ENCODE measurements at places on chromosomes 7 and 10.

DNA sequence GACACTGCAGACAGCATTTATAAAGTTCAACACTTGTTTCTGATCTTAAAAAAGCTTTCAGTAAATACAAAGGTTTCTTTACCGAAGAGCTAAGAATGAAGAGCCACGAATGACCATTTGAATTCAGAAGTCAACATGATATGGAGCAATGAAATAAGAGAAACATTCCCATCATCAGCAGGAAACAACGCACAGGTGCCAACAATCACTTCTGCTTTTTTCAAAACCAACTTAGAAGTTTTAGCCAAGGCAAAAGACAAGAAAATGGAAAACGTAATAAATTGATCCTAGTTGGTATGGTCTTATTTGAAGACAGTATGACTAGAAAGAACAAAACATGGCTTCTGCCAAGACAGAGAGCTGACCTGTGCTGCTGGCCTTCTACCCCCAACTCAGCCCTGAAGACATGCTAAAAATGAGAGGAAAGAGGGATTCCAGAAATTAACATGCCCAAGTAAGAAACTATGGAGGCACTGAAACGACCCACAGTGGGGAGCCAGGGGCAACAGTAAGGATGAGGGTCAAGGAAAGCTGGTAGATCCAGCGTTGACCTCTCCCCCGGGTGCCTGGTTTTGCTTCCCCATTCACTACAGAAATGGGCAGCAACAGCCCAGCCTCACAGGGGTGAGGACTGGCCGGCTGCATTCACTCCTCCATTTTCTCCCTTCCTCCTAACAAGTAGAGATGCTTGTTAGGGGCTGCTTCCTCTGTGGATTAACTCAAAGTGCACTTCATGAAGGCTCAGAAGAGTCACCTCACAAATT lies 30.1 kb downstream of the VPS41 start:
- no peak for DNase-seq

DNA sequence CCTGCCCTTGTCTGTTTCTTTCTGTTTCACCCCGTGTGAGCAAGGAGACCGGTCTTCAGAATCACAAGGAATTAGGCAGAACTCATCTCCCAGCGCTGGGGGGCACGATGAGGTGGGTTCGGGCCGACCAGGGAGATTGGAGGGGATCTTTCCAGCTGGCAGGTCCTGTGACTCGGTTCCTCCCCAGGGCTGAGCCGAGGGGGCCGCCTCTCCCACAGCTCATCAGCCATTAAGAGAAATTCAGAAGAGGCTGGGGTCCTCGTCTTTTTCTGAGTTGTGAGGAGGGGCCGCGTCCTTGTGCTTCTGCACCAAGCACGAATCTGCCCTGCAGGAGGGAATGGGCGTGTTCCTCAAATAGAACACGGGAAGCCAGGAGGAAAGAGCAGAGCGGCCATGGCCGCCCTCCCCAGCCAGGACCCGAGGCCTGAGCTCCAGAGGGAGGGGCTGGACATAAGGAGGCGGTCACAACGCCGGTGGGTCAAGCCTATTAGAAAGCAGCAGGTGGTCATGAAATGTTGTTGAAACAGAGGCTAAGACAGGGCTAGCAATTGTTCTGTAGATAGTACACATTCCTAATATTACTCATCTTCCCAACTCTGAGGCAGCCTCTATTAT lies 125.3 kb downstream of the ADARB2 start:
- DNase-seq: no peak

DNA sequence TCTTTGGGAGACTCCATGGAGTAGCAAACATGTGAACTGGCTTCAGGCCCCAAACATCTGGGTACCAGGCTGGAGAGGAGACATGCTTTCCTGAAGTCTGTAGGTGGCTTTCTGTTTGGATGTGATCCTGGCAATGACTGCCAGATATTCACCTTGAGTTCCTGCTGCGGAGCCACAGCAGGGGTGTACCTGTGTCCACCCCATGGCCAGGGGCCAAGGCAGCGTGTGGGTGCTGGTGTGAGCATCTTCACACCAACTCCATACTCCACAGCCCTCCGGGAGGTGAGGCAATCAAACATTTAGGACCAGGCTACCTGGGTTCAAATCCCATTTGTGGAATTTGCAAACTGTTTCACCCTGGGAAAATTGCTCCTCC lies 113.0 kb downstream of the ADCY1 start:
- no peak for DNase-seq

DNA sequence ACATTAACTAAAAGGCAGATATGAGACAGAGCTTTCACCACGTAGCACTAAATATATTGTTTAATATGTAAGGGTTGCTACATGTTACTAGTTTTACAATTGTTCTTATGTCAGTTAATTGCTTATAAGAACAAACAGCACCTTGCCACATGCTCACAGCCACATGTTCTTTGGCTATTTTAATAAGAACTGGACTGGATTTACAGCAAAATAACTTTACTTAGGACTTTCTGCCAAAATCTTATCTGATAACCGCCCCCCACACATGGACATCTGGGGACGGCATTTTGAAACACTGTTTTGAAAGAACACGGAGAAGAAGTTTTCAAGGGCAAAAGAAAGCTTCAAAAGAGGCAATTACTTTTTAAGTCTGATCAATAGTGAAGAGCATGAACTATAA lies 45.3 kb downstream of the JAZF1 start:
- no peak for DNase-seq

- DNase-seq: no peak
Measured at GRCh38 chr10:62046522-62047227, 145.2 kb downstream of the ARID5B start.

GRCh38 chr7:85686401-85687181 lies 499.7 kb upstream of the SEMA3D start:
- DNase-seq: no peak

DNA sequence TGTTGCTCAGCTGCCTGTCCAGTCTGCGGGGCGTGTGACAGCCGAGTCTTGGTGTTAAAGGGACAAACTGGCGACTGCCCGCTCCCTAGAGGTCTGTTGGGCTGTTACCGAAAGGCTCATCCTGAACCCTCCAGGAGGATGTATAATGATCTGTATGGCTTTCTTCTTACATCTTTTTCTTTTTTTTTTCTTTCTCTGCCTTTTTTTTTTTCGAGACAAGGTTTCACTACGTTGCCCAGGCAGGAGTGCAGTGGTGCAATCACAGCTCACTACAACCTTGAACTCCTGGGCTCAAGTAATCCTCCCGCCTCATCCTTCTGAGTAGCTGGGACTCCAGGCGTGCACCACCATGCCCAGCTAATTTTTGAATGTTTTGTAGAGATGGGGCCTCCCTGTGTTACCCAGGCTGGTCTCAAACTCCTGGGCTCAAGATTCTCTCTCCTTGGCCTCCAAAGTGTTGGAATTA lies 857 bp downstream of the INTS15 start:
- DNase-seq: no peak

- DNase-seq: no peak
Measured at GRCh38 chr7:20197837-20198236, 19.3 kb downstream of the MACC1 start.

DNA sequence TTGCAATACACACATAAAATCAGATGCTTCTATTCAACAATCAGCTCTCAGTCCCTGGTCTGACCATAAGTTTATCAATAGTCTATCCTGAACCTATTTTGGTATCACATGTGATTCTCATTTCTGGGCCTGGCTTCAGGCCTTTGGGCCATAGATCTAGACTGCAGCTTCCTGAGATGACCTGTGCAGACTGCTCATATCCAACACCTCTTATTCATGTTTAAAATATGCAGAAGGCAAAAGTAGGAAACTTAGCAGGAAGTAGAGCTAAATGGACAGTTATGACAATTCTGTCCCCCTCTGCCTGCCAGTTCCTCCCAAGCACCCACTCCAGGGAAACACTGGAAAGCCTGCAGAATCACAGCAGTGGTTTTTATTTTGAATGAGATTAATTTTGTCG lies 53.3 kb downstream of the C7orf25 start:
- no peak for DNase-seq

GRCh38 chr7:26117142-26117807 lies 34.7 kb upstream of the NFE2L3 start:
- DNase-seq: no peak

DNA sequence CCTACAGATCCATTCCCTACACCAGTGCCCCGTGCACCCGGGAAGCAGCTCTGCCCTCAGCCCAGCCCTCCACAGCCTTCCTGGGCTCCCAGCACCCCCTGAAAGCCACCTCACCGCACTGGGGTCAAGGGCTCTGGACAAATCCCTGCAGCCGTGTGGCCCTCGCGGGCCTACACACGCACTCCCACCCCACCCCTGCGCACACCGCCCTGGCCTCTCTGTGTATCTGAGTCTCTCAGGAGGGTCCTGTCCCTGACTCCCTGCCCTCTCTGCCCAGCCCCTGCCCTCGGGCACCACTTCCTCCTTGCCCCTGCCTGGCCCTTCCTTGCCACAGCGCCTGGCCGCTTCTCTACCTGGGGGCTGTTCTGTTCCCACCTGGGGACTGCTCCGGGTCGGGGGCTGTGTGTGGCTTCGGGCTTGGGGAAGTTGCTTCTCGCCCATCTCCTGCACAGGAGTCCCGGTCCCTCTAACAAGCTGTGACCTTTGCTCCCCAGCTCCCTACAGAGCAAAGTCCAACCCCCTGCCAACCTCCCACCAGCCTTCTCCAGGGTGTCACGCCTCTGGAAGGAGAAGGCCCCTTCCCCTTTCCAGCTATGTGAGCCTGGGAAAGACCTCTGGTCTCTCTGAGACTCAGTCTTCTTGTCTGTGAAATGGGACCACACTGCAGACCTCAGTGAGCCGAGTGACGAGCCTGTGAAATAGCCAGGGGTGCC lies 1.5 kb downstream of the TMEM184A start:
- DNase-seq: no peak

- DNase-seq: peak; percentile 27
Measured at GRCh38 chr7:155296788-155297516, 726 bp upstream of the INSIG1 start.

DNA sequence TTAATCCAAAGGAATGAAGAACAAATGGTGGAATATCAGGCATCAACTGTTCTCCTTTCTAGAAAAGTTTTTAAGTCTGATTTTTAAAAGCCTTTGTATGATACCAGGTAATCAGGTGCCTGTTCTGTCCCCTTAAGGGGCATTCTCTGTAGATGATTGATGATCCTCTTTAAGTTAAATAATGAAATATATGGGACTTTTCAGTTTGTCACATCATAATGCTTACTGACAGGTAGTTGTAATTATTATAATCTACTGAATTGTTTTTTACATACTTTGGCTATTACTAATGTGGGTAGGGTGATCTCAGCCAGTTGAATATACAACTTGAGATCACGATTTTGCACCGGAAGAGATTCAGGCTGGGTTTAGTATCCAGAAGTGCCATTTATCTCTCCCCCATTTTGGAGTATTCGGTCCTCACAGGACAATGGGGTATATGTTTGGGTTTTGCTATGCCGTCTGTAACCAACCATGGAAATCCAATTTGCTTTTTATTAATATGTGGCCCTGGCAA lies 330.2 kb downstream of the BICC1 start:
- no peak for DNase-seq

- DNase-seq: no peak
Measured at GRCh38 chr10:89466599-89467035, 52.2 kb downstream of the IFIT5 start.

- DNase-seq: no peak
Measured at GRCh38 chr10:76540786-76541185, 1096.8 kb downstream of the KCNMA1 start.

- no peak for DNase-seq
Measured at GRCh38 chr10:85148693-85149640, 820.6 kb downstream of the CCSER2 start.

- no peak for DNase-seq
Measured at GRCh38 chr10:21993360-21994001, 10.0 kb downstream of the DNAJC1 start.

GRCh38 chr7:153607354-153607753 lies 444.8 kb upstream of the DPP6 start:
- no peak for DNase-seq

GRCh38 chr10:96414303-96414702 lies 55.5 kb upstream of the OPALIN start:
- DNase-seq: no peak

GRCh38 chr7:143455942-143456341 lies 12.7 kb downstream of the TAS2R60 start:
- no peak for DNase-seq

DNA sequence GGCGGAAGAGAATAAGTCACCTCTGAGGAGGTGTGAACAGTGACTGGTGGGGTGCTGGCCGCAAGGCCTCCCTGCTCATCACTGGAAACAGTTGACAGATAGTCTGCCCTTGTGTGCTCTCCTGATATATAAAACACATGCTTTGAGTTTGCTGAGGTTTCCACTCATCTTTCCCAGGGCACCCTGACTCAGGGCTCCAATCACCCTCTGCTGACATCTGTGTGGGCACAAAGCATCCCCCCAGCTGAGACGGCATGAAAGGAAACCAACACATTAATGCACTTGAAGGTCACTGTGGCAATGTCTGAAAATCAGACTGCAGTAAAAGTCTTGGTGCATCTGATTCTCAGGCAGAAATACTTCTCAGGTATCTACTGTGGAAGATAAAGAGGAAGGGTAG lies 49.8 kb downstream of the EPDR1 start:
- no peak for DNase-seq

GRCh38 chr7:33039257-33039902 lies 23.2 kb downstream of the NT5C3A start:
- no peak for DNase-seq

DNA sequence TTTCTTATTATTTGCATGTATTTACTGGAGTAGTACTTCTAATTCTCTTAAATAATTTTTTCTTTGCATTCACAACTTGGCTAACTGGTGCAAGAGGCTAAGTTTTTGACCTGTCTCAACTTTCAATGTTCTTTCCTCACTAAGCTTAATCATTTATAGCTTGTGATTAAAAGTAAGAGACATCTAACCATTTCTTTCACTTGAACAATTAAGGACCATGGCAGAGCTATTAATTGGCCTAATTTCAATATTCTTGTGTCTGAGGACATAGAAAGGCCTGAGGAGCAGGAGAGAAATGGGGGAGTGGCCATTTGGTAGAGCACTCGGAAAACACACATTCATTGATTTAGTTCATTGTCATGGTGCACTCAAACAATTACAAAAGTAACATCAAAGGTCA lies 141.4 kb upstream of the TMEM196 start:
- DNase-seq: no peak

DNA sequence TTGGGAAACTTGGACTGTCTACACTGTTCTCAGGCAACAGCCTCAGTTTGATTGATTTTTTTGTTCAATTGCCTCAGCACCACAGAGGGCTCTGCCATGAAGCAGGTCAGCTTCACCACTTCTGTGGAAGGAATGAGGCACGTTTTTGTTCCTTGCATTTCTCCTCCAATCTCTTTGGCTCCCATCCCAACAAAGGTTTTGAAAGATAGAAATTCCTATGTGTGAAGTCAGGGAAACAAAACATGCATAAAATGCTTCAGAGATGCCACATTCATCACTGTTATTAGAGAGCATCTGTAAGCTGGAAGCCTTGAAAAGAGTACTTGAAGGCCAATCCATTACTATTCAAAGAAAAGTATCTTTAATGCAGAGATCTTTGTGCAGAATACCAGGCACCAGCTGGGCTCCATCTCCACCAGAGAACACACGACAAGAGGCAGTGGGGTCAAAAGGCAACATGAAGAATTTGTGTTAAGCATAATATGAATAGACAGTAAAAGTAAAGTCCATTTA lies 249.1 kb upstream of the LYZL1 start:
- no peak for DNase-seq
